ENCODE measurements at places on chromosomes 1 and 21.

DNA sequence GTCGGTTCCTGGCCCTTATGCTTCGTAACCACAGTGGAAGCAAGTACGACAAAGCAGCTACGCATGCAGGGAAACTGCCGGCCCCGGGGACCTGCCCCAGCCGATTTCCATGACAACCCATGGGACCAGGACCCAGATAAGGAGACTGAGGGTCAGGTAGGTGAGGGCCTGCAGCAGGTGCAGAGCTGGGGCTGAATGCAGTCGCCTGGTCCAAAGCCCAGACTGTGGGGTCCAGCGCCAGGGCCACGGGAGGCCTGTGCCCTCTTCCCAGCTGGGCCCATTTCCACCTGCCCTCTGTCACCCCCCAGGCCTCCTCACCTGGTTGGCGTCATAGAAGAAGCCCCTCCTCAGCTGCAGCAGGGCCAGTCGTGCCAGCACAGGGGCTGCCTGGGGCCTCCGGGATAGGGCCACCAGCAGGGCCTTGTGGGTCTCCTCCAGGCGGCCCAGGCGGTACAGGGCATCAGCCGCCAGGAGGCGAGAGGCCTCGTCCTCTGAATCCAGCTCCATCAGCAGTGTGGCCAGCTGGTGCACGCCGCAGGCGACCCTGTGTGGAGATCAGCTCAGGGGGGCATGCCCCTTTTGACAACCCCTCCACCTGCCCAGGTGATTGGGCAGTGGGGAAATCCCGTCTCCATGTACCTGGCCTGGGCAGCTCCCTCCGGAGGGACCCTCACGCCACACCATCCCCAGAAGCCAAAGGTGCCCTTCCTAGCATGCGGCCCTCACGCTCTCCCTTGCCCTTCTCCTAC lies 14.2 kb downstream of the TTC34 start:
- no peak for DNase-seq

- no peak for DNase-seq
Observed at GRCh38 chr1:11214698-11215380, 25.7 kb downstream of the ANGPTL7 start.

- DNase-seq, result no peak
Observed at GRCh38 chr1:230423951-230424350, 2.2 kb downstream of the PGBD5 start.

- peak; percentile 17 for DNase-seq
Observed at GRCh38 chr1:237045278-237046016, 3.5 kb downstream of the RYR2 start.

DNA sequence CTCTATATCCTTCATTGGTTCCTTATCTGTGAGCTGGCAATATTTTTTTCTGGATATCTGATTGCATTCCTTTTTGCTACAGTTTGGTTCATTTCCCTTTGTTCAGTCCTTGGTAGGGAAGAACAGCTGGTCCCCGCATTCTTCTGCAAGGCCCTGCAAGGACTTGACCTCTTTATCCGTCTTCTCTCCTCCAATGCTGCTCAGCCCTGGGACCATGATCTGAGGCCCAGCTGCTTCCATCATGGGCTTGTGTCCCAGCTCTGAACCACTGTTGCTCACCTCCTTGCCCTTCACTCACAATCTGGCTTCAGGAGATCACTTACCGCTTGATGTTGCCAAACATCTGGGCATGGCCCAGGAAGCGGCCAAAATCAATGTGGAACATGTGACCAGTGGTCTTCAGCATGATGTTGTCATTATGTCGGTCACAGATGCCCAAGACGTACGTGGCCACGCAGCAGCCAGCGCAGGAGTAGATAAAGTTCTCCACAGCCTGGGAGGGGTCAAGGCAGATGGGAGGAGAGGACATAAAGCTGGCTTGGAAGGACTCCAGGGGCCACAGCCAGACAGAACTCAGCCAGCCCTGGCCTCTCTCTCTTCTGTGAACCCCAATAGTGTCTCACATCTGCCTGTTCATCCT lies 22.6 kb upstream of the PPP1R15B start:
- DNase-seq, result no peak

DNA sequence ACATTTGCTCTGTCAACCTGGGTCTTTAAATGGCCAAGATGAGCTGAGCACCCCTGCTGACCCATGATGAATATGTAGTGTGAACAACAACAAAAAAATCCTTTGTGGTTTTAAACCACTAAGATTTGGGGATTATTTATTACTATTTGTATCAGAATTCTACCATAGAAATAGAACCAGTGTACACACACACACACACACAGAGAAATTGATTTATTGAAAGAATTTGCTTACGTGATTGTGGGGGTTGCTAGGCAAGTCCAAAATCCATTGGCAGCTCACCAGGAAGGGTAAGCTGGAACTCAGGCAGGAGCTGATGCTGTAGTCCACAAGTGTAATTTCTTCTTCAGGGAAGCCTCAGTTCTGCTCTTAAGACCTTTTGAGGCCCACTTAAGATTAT lies 82.5 kb upstream of the MAP1LC3C start:
- no peak for DNase-seq

- no peak for DNase-seq
Observed at GRCh38 chr1:55141295-55141893, 73.8 kb downstream of the USP24 start.

DNA sequence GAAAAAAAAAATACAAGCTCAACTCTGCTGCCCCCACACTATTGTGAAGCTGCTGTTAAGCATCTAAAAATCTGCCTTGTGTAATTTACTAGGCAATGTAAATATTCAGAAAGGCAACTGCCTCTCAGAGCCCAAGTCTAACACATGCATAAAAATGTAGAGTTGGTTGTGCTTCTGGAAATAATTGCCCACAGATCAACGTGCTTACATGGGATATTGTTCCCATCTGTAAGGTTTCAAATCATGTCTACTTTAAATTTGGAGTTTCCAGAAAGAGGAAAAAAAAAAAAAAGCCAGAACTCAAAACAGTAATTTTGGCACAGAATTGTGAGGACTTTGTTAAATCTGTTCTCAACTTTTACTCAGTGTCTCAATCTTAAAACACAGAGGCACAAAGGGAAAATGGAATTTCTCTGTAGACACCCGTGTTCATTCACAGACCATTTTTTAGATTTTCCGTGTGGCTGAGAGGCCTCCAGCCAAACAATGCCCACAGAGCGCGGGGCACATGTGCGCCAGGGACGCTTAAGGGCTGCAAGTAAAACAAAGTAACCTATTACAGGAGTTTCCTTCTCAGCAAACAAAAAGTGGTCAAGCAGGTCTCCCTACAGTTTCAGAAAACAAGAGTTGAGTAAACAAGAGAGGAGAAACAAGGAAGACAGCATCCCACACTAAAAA lies 115.5 kb downstream of the RERE start:
- peak; percentile 74 for DNase-seq

DNA sequence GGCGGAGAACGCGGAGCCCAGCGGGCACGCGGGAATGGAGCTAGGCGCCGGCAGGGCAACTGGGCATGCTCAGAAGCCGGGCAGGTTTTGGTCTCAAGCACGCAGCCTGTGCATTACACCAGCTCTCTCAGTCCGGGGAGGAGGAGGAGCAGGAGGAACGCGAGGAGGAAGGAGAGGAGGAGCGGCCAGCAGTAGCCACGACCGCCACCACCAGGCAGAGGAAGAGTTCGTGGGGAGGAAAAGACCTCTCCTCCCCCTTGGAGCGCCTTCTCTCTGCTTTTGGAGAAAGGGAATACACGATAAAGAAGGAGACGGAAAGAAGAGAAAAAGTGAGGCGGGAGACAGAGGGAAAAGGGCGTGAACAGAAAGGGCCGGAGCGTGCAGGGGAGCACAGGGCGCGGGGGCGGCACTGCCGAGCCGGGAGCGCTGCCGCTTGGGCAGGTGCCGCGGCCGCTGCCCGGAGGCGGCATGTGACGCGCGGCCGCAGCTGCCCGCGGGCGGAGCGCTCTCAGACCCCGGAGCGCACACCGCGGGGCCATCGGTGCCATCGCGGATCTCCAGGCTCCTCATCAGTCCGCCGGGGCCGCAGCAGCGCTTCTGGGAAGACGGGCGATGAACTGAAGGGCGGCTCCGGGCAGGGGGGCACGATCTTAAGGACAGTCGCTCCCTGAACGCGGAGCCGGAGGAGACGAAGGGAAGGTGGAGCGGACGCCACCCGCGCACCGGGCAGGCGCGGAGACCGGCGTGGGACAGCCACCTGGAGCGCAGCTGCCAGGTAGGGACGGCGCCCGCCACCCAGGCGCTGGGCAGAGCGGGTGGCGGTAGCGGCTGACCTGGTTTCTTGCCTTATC lies at the start of gene CHRM3:
CHRM3 (plus strand) TSS at position 116 of the 851 bp plus-strand sequence. CDS start 520,884 bp downstream, outside the sequence.
- no peak for DNase-seq

DNA sequence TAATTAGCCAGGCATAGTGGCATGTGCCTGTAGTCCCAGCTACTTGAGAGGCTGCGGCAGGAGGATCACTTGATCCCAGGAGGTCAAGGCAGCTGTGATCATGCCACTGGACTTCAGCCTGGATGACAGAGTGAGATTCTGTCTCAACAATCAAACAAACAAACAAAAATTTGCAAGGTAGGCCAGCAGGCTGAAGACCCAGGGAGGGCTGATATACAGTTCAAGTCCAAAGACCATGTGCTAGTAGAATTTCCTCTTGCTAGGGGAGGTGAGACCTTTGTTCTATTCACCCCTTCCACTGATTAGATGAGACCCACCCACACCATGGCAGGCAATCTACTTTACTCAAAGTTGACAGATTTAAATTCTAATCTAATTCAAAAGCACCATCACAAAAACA lies 31.2 kb upstream of the CNN3 start:
- no peak for DNase-seq

DNA sequence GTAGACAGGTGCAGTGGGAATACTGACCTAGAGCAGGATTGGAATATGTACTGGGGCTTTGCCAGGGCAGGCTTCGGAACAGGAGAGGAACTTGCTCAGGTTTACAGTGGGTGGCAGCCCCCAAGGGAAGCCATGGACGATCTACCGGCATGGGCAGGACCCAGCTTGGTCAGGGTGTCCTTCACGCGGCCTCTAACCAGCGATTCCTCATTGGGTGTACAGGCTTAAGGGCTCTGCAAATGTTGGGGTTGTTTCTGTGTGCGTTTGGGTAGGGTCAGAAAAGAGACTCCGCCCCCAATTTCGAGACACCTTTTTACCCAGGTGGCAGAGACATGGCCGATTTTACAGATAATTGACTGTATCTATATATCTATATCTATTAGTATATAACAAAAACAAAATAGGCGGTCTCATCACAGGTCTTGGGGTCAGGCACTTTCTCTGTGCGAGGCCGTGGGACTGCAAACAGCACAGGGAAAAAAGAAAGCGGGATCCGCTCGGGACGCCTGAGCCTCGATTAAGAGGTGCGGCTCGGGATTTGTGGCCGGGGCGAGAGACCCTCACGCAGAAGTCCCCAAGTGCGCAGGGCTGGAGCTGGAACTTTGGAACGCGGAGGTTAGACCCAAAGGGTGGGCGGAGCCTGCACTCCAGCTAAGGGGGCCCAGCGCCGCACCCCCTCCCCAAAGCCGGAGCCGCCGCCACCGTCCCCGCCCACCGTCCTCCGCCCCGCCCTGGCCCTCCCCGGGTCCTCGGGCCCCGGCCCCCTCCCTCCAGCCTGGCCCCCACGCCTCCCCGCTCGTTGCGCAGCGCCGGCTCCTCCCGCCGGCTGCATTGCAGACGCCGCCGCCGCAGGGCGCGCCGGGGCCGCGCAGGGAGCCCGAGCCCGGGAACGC lies 67.5 kb upstream of the VAMP3 start:
- no peak for DNase-seq

DNA sequence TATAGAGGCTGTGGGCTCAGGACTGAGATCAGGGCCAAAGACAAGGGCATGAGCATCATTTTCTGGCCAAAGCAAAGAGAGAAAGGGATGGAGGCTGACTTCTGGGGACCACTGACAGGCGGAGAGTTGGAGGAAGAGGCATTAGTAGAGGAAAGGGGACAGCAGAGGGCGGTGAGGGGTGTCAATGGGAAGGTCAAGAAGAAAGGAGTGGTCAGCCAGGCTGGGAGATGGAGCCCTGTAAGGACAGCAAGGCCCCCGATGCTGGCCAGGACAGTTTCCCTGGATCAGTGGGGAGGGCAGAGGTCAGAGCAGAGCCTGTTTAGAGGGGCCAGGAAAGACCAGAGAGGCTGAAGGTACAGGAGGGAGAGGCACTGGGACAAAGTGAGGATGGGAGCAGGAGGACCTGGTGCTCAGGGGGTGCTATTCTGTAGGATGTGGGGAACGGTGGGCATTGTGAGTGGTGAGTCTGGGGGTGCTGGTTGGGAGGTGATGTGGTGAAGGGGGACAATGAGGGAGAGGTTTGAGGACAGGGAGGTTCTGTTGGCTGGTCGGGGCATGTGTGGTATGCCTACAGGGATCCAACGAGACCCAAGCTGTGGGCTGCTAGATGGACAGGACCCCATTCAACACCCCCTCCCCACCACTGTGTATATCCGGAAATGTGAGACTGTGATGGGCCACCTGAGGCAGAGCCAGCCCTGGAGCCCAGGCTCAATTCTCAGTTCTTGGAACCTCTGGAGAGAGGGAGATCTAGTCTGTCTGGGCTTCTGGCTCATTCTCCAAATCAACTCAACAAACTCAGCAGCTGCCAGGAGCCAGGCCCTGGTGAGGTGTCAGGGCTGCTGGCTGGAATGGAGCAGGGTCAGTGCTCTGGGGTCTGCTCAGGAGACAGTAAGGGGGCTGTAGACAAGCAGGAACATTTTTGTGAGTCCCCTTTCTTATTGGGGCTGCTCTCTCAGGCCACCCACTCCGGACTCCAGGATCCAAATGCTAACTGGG lies 1.4 kb upstream of the FAM151A start:
- no peak for DNase-seq

GRCh38 chr1:183002797-183003196 lies 20.4 kb upstream of the LAMC1 start:
- DNase-seq, result no peak

GRCh38 chr1:238621405-238621804 lies 730.7 kb upstream of the ZP4 start:
- no peak for DNase-seq

DNA sequence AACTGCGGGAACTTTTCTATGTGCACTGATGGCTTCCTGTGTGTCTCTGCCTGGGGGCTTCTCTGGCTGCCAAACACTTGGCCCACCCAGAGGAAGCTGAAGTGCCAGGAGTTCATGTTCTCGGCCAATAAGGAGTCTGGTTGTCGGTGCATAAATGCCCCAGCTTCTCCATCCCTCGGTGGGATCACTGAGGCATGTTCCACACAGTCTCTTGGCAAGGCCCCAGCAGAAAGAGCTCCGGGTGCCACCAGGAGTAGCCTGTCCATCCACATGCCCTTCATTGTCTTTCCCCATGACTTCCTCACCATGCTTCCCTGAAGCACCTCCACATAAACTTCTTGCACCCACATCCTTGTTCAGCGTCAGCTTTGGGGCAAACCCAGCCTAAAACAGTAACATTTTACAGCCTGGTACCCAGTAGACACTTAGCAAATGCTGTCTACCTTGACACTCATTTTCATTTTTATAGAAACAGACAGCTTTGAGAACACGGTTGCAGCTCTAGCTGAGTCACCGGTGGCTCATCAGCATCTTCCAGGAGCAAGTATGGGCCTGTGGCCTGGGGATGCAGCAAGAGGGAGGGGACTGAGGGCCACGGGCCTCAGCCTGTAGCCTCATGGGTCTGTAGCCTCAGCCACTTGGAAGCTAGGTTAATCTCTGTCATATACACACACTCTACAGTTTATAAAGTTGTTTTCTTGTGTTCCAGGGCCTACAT lies 14.8 kb upstream of the CDCP2 start:
- no peak for DNase-seq

GRCh38 chr1:28509705-28510272 lies 3.9 kb downstream of the RCC1 start:
- peak; percentile 68 for DNase-seq

GRCh38 chr1:38003261-38004250 lies 1.8 kb downstream of the FHL3 start:
- no peak for DNase-seq

GRCh38 chr1:109482791-109483671 lies 674 bp upstream of the ATXN7L2 start:
- peak; percentile 77 for DNase-seq

All from NAMALWA (cell line).